NCI-H510A (cell line): ENCODE measurements at places on chromosomes 4 and X.

GRCh38 chr4:155032521-155033229 is 175.8 kb upstream of the NPY2R start:
- no peak for DNase-seq

GRCh38 chr4:135429528-135429927 is 1227.9 kb upstream of the PABPC4L start:
- DNase-seq, result no peak

DNA sequence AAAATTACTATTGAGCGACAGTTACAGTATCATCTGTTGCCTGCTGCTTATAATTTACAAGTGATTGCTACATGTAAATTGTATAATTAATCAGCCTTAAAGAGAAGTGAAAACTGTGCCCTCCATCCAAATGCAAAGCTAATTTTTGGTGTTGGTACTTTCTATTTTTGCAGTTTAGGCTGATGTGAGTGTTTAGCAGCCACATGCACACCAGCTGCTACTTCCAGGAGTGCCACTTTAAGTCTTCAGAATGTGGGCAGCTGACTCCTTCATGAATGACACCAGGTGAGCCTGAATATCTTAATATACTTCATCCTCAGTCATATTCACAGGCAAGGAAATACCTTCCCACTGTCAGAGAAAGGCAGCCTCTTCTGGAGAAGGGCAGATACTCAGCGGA is 149.8 kb upstream of the RASGEF1B start:
- no peak for DNase-seq

DNA sequence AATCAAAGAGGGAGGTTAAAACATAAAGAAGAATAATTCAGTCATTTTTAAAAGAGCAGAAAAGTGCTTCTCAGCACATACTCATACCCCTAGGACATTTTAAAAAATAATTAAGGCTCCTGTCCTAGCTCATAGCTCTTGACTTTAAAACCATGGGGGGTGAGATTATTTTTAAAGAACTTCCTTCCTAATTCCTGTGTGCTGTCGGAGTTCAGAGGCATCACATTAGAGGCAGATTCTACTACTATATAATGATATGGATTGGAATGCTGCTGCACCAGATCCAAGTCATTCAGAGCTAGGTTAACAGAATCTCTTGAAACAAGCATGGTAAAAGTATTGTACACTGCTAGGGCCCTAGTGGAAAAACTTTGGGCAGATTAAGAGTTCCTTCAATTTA is 456.5 kb upstream of the ADGRL3 start:
- DNase-seq, result no peak
